ENCODE measurements at places on chromosomes 11 and 22.

GRCh38 chr11:44008698-44009097 is 39.1 kb upstream of the ACCSL start:
- no peak for DNase-seq
- H3K4me3 ChIP-seq = no peak overlapping the region
- no peaks in the 10 kb centered on the region for H3K36me3 ChIP-seq
- peak overlapping the region; percentile 76 for H3K27ac ChIP-seq
- H3K27me3 ChIP-seq = no peaks in the 10 kb centered on the region

- no peaks in the 10 kb centered on the region for H3K4me1 ChIP-seq
- H3K27ac ChIP-seq = no peak overlapping the region
- no peak overlapping the region for H3K4me3 ChIP-seq
Measured at GRCh38 chr11:87849216-87849615, 326.0 kb downstream of the RAB38 start.

GRCh38 chr11:102313238-102313940 is 3.9 kb upstream of the BIRC3 start:
- DNase-seq = no peak
- H3K27ac ChIP-seq = peak overlapping the region; percentile 87
- no peaks in the 10 kb centered on the region for H3K27me3 ChIP-seq
- no peaks in the 10 kb centered on the region for H3K36me3 ChIP-seq
- H3K4me3 ChIP-seq = peak overlapping the region; percentile 41

DNA sequence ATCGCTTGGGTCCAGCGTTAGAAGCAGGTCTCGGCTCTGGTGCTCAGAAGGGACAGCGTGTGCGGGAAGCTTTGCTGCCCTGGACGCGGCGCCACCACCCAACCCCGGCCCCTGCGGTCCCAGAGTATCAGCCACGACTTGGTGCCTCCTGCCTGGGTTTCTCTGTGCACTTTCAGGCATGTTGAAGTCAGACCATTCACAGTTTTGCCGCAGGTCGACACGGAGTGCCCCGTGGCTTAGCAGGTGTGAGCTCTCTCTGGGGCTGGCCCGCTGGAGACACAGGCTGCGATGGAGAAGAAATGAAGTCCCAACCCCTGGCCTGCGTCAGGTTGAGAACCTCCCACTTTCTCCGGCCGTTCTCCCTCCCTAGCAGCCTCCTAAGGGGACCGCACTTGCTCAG is 494.5 kb downstream of the BRD1 start:
- no peaks in the 10 kb centered on the region for H3K27me3 ChIP-seq
- no peak for DNase-seq

GRCh38 chr11:66131937-66132632 is 62.0 kb downstream of the PACS1 start:
- H3K27ac ChIP-seq = no peak overlapping the region
- no peaks in the 10 kb centered on the region for H3K36me3 ChIP-seq
- H3K4me3 ChIP-seq = no peak overlapping the region
- H3K27me3 ChIP-seq = no peaks in the 10 kb centered on the region

GRCh38 chr11:14907411-14908213 is 15.6 kb upstream of the CYP2R1 start:
- no peak overlapping the region for H3K27ac ChIP-seq
- H3K4me1 ChIP-seq = peaks cover 12% of the 10 kb centered on the region
- no peaks in the 10 kb centered on the region for H3K27me3 ChIP-seq

DNA sequence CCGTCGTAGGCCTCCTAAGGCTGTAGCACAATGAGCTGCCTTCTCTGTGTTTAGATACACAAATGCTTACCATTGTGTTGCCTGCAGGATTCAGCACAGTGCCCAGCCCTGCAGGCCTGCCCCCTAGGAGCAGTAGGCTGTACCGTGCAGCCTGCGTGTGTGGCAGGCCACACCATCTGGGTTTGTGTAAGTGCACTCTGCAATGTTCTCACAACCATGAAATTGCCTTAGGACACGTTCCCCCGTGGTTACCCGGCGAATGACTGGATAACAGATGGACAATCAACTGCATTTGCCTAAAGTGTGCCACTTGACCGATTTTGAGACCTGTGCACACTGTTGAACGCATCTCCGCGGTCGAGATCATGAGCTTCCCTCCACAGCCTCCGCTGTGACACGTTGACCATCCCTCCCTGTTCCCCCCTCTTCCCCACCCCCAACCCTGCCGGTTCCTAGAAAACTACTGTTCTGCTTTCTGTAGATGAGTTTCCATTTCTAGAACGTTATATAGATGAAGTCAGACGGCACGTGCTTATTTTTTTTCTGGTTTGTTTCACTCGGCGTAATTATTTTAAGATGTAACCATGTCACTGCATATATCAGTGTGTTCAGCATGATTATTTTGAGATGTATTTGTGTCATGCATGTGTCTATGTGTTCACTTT is 22.2 kb upstream of the CTSD start:
- H3K27ac ChIP-seq = no peak overlapping the region
- H3K4me1 ChIP-seq = no peaks in the 10 kb centered on the region
- no peak for DNase-seq
- no peaks in the 10 kb centered on the region for H3K27me3 ChIP-seq
- H3K36me3 ChIP-seq = no peaks in the 10 kb centered on the region

DNA sequence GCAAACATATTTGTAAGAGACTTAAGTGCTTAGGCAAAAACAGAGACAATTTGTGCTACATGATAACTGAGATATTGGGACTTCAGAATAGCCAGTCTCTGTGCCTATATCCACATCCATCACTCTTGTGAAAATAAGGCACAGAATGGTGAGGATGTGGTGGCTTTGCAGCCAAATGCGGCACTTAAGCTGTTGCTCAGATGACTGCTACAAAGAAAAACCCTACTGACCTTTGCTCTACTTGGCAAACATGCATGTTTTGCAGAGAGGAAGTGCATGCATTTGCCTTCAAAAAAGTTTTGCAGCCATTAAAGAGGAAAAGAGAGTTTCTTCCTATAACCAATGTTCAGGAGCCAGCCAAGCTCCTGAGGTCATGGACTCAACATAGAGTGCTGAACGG is 675.0 kb upstream of the KIRREL3 start:
- DNase-seq = no peak
- H3K36me3 ChIP-seq = no peaks in the 10 kb centered on the region
- no peak overlapping the region for H3K4me3 ChIP-seq
- no peak overlapping the region for H3K27ac ChIP-seq
- H3K4me1 ChIP-seq = no peaks in the 10 kb centered on the region

- no peak overlapping the region for H3K4me3 ChIP-seq
- DNase-seq = no peak
- H3K36me3 ChIP-seq = no peaks in the 10 kb centered on the region
- H3K27me3 ChIP-seq = no peaks in the 10 kb centered on the region
- H3K4me1 ChIP-seq = no peaks in the 10 kb centered on the region
- no peak overlapping the region for H3K27ac ChIP-seq
Measured at GRCh38 chr22:20580179-20580578, 72.8 kb downstream of the MED15 start.

DNA sequence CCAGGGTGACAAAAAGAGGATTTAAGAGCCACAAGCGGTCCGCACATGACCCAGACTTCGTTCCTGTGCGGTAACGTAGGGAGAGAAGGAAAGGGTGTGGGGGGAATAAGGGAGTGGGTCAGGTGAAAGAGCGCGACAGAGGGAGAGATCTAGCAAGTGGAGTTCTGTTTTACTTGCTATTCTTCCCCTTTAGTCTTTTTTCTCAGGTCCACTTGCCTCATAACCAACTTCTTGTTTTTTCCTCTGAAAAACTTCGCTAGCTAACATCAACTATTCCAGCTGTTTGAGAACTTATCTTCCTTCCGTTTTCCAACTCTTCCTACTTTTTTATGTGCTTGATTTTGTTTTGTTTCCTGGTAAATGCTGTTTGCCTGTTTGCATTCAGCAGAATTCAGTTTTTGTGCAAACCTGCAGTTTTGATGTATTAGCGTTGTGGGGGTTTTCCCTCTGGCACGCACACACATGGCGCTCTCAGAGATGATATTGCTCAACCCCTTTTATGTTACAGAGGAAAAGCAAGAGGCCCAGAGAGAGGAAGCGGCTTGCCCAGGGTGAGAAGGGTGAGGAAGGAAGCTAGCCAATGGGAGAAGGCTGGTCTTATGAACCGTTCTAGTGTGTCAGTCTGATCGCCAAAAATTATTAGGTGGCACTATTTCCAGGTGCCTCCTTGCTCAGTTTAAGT is 592 bp upstream of the CTSC start:
- no peaks in the 10 kb centered on the region for H3K27me3 ChIP-seq
- peak overlapping the region; percentile 93 for H3K4me3 ChIP-seq

DNA sequence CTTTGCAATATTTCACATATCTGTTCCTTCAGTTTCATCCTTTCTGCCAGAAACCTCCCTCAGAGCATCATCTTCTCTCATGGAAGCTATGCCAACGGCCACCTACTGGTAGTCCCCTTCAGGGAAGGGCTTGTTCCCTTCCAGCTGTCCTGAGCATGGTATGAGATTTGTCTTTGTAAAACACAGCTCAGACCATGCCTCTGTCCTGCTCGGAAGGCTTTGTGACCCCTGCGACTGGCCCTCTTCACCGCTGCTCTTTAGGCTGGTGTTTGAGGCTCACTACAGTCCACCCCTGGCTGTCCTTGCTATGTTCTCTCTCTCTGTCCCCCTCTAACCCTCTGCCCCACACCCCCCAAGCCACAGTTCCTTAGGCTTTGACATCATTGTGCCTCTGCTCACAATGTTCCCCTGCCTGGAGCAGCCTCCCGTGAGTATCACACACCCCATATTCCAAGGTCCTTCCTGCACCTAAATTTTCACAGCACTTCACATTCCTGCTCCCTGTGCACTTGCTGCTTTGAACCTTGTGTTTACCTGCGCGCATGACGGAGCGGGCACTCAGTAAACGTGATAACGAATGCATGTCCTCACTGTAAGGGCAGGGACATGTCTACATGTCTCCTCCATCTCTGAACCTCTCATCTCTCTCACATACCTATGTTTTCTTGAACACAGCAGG is 24.0 kb upstream of the ACER3 start:
- no peak for DNase-seq
- no peaks in the 10 kb centered on the region for H3K27me3 ChIP-seq
- H3K4me3 ChIP-seq = no peak overlapping the region
- H3K36me3 ChIP-seq = no peaks in the 10 kb centered on the region
- no peak overlapping the region for H3K27ac ChIP-seq

DNA sequence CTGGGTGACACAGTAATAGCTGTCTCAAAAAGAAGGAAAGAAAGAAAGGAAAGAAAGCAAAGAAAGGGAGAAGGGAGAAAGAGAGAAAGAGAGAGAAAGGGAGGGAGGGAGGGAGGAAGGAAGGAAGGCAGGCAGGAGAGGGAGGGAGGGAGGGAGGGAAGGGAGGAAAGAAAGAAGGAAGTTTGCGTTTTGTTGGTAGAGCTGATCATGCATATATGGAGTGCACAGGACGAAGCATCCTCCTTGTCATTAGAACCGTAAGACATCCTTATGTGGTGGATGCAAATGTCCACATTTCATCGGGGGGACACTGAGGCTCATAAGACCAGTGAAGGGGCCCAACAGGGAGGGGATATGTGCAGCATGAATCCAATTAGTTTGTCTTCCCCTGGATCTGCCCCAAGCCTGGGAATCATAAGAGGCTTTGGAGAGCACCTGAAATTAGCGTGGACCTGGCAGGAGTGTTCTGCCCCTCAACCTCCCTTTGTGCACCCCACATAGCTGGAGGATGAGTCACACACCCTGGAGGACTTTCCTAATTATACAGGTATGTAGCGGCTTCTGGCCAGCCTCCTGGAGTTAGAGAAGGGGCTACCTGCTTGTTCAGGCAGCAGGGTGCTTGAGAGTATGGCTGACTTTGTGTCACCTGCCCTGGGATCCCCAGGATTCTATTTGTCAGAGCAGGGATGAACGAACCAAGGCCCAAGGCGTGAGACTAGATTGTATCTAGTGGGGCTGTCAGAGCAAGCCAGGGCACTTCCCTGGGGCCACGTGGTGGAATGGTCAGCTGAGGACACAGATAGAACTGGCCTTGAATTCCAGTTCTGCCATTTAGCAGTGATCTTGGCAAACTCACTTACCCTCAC is 119.7 kb upstream of the CD82 start:
- no peaks in the 10 kb centered on the region for H3K4me1 ChIP-seq
- no peak overlapping the region for H3K27ac ChIP-seq
- no peak overlapping the region for H3K4me3 ChIP-seq
- H3K27me3 ChIP-seq = no peaks in the 10 kb centered on the region

DNA sequence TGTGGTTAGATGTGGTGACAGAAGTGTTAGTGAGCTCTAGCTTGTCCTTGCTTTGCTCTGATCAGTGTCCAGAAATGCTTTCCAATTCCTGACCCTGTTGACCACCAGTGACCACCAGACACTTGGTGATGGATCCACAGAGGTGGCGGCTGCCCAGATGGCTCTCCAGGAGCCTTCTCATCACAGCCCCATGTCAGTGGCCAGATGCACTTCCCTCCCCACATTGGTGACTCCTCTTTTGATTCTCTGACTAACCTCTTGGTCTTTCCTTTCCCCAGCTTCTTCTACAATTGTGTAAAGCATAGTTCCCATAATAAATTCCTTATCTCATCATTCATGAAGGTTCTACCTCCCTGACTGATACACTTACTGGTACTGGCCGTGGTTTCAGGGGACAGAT is 40.1 kb upstream of the CXCR5 start:
- no peak overlapping the region for H3K27ac ChIP-seq
- no peaks in the 10 kb centered on the region for H3K4me1 ChIP-seq
- DNase-seq = no peak
- no peak overlapping the region for H3K4me3 ChIP-seq
- no peaks in the 10 kb centered on the region for H3K27me3 ChIP-seq
- H3K36me3 ChIP-seq = no peaks in the 10 kb centered on the region

DNA sequence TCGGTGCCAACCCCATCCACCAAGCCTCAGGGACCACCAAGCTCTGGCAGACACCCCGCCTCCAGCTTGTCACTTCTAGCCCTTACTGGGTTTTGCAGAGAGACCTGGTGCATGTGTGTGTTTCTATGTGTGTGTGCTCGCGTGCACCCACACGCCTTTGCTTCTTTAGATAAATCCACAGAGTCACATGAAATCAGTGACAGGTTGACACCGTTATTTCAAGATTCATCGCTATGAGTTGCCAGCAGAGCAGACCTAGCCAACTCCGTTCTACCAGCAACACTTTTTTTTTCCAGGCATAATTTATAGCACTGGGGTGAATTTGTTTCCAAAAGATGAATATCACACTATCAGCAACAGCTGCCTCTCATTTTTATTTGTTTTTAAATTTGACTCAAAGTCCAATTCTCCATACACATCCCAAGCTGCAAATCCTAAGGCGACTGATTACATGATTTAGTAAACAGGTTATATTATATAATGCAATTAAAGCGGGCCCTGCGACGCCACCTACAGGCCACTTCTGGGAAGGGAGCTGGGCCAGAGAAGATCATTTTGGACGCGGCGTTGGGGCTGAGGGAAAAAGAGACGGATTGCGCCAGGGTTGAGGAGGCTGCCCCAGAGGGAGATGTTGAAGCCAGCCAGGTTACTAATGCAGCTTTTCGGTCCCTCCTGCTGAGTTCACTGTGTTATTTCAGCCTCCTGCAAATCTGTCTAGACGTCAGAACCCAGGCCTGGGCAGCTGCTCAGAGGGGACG is 150.5 kb downstream of the FEZ1 start:
- no peaks in the 10 kb centered on the region for H3K27me3 ChIP-seq
- peaks cover 7% of the 10 kb centered on the region for H3K4me1 ChIP-seq
- DNase-seq = peak; percentile 88
- no peak overlapping the region for H3K4me3 ChIP-seq

GRCh38 chr22:24760708-24761306 is 13.7 kb downstream of the PIWIL3 start:
- no peak for DNase-seq
- no peak overlapping the region for H3K27ac ChIP-seq
- H3K27me3 ChIP-seq = no peaks in the 10 kb centered on the region
- no peaks in the 10 kb centered on the region for H3K36me3 ChIP-seq
